ENCODE measurements at places on chromosomes 11 and 22. TPM values are rescaled to one million over a fixed set of nuclear protein-coding genes. Genes with fewer than 3 reads are reported as not detected.

DNA sequence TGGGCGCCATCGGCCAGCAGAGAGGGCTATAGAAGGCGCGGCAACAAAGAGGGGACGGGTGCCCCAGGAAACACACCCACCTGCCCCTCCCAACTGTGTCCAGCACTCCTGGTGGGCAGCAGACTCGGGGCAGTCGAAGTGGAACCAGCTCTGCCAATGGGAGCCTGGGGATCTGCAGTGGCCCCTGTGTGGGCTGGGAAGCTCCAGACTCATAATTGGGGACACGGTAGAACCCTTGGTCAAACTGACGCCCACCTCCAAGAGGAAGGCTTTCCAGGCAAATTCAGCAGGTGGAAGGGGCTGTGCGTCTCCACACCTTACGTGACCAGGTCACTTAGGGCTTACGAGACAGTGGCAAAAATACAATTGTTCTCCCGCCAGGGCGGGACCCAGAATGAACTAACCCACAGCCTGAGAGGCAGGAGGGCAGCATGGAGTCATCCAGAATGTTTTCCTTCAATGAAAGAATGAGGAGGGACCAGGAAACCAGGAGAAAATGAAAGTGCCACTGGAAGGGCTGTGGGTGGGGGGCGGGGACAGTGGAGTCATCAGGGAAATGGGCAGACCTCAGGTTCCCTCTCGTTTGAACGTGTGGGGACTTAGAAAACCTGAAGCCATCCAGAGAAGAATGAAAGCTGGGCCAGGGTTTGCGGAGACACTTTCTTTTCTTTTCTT, 53.2 kb upstream of the SHANK2 start:
- H3K4me3 ChIP-seq = no peak overlapping the region
- H3K27ac ChIP-seq = no peak overlapping the region
- no peak for DNase-seq
- H3K27me3 ChIP-seq = peaks cover 13% of the 10 kb centered on the region
- H3K4me1 ChIP-seq = no peaks in the 10 kb centered on the region
- no peaks in the 10 kb centered on the region for H3K36me3 ChIP-seq

DNA sequence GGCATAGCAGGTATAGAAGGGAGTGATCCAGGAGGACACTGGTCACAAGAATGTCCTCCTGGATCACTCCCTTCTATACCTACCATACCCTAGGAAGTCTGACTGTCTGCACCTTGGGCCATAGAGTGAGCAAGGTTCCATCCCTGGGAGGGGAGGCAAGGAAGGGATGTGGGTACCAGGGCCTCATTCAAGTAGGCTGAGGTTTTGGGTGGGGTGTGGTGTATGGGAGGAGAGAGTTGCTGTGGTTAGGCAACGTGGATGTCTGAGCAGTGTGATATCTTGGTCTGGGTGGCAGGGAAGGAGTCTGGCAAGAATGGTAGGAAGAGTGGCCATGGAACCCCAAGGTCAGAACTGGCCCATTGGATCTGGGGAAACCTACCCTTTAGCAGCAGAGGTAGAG, 13.2 kb downstream of the PPFIBP2 start:
- H3K36me3 ChIP-seq = no peaks in the 10 kb centered on the region
- no peak overlapping the region for H3K4me3 ChIP-seq
- no peak for DNase-seq
- H3K27me3 ChIP-seq = no peaks in the 10 kb centered on the region

- peaks cover 47% of the 10 kb centered on the region for H3K27me3 ChIP-seq
- peaks cover 14% of the 10 kb centered on the region for H3K4me1 ChIP-seq
- H3K27ac ChIP-seq = no peak overlapping the region
- no peak overlapping the region for H3K4me3 ChIP-seq
- DNase-seq = no peak
Measured at GRCh38 chr11:67024966-67025365, 2.0 kb downstream of the SYT12 start.

DNA sequence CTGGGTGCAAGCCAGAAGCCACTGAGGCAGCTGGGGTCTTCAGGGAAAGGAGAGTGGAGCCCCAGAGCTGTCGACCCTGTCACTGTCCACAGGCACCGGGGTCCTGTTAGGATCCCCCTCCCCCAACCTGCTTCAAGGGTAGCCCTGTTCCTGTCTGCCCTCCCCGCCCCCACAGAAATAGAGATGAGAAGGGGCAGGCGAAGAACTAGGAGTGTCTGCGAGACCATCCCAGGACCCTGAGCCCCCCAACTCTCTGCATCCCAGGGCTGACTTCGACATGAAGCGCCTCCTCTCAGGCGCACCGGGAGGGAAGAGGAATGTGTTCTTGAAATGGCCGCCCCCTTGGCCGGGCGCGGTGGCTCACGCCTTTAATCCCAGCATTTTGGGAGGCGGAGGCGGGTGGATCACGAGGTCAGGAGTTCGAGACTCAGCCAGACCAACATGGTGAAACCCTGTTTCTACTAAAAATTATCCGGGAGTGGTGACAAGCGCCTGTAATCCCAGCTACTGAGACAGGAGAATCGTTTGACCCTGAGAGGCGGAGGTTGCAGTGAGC, 607 bp upstream of the ZNF70 start:
- peaks cover 16% of the 10 kb centered on the region for H3K4me1 ChIP-seq
- no peaks in the 10 kb centered on the region for H3K27me3 ChIP-seq
- H3K27ac ChIP-seq = peak overlapping the region; percentile 89
- H3K4me3 ChIP-seq = peak overlapping the region; percentile 67
- H3K36me3 ChIP-seq = peaks cover 4% of the 10 kb centered on the region

DNA sequence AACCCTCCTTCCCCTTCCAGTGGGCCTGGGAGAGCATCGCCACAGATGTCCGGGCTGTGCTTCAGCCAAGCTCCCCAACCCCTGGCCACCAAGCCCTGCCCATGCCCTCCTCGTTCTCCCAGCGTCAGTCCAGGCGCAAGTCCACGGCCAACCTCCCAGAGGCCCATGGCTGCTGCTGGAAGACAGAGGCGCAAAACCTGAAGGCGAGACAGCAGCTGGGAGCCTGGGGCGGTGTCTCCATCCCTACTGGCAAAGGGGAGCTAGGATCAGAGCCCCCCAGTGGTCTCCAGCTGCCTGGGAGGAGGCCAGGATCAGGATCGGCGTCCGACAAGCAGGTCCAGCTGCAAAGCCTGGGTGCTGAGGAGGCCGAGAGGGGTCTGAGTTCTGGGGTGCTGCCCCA, 1.9 kb downstream of the TSGA10IP start:
- peaks cover 2% of the 10 kb centered on the region for H3K27me3 ChIP-seq
- H3K4me3 ChIP-seq = no peak overlapping the region
- H3K4me1 ChIP-seq = no peaks in the 10 kb centered on the region
- H3K36me3 ChIP-seq = no peaks in the 10 kb centered on the region

DNA sequence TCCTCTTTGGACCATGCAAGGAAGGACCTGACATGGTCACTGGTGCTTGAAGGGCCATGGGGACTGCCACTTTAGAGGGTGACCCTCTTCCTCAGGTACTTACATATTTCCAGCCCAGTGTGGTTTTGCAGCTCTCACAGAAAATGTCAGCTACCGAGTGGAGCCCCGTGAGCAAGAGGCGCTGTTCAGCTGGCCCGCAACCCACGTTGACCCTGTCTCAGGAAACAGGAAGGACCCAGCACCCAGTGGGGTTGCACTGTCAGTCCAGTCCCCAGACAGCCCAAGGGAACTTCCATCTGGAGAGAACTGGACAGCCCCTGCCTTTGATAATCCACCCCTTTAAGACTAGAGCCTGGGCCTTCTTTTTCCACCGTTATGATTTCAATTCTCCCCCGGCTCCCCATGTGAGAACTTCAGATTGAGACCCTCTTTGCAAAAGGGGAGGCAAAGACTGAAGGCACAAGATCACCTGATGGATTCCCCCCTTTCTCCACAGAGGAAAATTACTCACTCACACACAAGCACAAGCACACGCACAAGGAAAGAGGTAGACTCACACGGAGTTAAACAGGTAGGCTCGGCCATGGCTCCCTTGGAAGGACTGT, 3.4 kb downstream of the YPEL4 start:
- H3K4me1 ChIP-seq = peaks cover 73% of the 10 kb centered on the region
- no peak overlapping the region for H3K27ac ChIP-seq
- H3K36me3 ChIP-seq = peaks cover 8% of the 10 kb centered on the region
- peaks cover 40% of the 10 kb centered on the region for H3K27me3 ChIP-seq
- no peak overlapping the region for H3K4me3 ChIP-seq

GRCh38 chr22:24592851-24593558, at the start of gene LRRC75B:
Gene LRRC75B, minus strand, starts transcription at chr22:24593073. Its CDS starts 34 bp downstream, at chr22:24593039.
- DNase-seq = peak; percentile 93
- H3K27ac ChIP-seq = peak within 1 kb of the TSS; percentile 72
- peaks cover 11% of the 10 kb centered on the region for H3K4me1 ChIP-seq
- H3K4me3 ChIP-seq = peak within 1 kb of the TSS; percentile 54
- peaks cover 16% of the 10 kb centered on the region for H3K36me3 ChIP-seq
- H3K27me3 ChIP-seq = no peaks in the 10 kb centered on the region

- no peak overlapping the region for H3K4me3 ChIP-seq
- peaks cover 8% of the 10 kb centered on the region for H3K4me1 ChIP-seq
- peaks cover 53% of the 10 kb centered on the region for H3K36me3 ChIP-seq
- no peak for DNase-seq
- no peaks in the 10 kb centered on the region for H3K27me3 ChIP-seq
Measured at GRCh38 chr22:17876306-17876831, 102.1 kb upstream of the BID start.

DNA sequence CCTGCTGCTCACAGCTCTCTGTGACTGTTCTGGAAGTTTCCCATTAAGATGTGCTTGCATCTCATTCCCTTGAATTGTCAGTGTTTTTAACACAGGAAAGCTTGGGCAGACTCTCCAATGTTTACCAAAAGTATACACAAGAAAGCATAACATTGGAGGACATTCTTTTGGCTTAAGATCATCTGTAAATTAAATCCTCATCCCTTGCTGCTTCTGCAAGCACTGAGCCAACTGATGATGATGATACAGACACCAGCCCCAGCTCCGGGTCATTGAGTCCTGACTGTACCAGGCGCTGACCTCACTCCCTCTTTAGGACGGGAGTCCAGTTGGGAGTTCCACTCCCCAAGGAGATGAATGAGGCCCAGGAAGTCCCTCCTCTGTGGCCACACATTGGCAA, 23.8 kb downstream of the CD82 start:
- no peak overlapping the region for H3K4me3 ChIP-seq
- H3K36me3 ChIP-seq = peaks cover 15% of the 10 kb centered on the region
- no peak overlapping the region for H3K27ac ChIP-seq
- no peaks in the 10 kb centered on the region for H3K27me3 ChIP-seq

- H3K4me1 ChIP-seq = peaks cover 14% of the 10 kb centered on the region
- H3K4me3 ChIP-seq = no peak overlapping the region
- no peaks in the 10 kb centered on the region for H3K36me3 ChIP-seq
- H3K27ac ChIP-seq = peak overlapping the region; percentile 53
- H3K27me3 ChIP-seq = no peaks in the 10 kb centered on the region
- peak; percentile 34 for DNase-seq
Measured at GRCh38 chr11:74648894-74649293, 56.5 kb downstream of the POLD3 start.

The OR52B2 gene
- 0.09 TPM for total RNA-seq

The HTR3B gene
- not detected for total RNA-seq

The SLC22A6 gene
- total RNA-seq = not detected

The LRRC32 gene
- 21.8 TPM for total RNA-seq

The RBMXL2 gene
- total RNA-seq = 0.04 TPM

Data from muscle of leg (tissue), 16 donors.